Stimulated activated CD4-positive, alpha-beta T cell treated with anti-CD3 and anti-CD28 coated beads, TNF-alpha, amount 100 ng/mL, for 1 hour (primary cell): ENCODE measurements at places on chromosomes 12 and 14.

DNA sequence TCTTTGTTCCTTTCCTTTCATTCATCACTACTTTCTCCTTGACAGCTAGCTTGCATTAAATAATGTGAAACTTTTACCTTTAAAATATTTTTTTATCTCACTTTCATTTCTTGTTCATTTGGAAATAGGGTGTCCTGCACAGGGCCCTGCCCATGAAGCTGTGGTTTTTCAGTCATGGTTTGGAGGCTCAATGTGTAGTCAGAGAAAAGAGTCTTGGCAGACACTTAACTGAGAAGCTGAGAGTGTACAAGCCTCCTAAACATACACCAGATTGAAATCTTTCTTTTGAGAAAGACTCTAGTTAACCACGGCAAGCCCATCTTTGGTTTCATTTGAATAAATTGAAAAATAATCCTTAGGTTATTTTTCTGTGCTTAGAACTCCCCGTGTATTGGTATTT is 74.2 kb downstream of the KICS2 start:
- no peak for DNase-seq

GRCh38 chr14:102965971-102966655 is 43.6 kb downstream of the AMN start:
- DNase-seq = no peak

DNA sequence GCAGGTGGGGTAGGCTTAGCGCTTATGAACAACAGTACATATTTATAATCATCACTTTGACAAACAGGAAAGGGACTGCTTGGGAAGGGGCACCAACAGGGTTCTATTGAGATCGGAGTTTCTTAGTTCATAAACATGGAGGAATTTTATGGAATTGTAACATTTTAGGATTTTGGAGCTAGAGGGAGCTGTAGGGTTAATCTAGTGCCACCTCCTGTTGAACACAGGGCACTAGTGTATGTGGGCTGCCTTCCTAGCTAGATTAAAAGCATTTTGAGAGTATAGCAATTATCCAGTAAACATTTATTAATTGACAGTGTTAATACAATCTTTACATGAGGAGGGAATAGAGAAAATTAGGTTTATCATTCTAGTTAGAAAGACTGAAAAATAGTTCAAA is 23.1 kb upstream of the TBC1D30 start:
- no peak for DNase-seq

- DNase-seq = peak; percentile 84
Observed at GRCh38 chr14:69398053-69398817, at the start of the genes ERH and SLC39A9. ERH (minus strand) TSS chr14:69398299; CDS start chr14:69398233, 66 bp downstream. SLC39A9 (plus strand) TSS chr14:69398692; CDS start chr14:69399370, 678 bp downstream.

- DNase-seq = no peak
Observed at GRCh38 chr12:31005944-31006361, 67.7 kb upstream of the DDX11 start.

GRCh38 chr12:100221523-100221922 is 20.9 kb downstream of the ACTR6 start:
- no peak for DNase-seq

GRCh38 chr14:23450379-23450778 is 14.9 kb upstream of the MYH7 start:
- no peak for DNase-seq

DNA sequence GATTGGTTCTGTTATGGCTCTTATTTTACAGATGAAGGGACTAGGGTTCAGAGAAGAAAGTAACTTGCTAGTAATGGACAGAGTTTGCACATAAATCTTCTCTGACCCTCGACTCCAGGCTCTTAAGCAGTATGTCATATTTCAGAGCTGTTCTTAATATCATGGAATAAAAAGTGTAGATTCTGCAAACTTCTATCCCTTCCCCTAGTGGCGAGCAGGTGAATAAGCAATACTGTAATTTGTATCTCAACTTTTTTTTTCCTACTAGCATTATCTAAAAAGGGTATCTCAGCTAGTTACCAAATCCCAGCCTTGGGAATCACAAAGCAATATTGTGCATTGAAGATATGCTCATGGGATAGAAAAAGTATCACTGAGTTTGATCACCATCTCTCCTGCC is 83.2 kb downstream of the ANO4 start:
- DNase-seq = no peak

DNA sequence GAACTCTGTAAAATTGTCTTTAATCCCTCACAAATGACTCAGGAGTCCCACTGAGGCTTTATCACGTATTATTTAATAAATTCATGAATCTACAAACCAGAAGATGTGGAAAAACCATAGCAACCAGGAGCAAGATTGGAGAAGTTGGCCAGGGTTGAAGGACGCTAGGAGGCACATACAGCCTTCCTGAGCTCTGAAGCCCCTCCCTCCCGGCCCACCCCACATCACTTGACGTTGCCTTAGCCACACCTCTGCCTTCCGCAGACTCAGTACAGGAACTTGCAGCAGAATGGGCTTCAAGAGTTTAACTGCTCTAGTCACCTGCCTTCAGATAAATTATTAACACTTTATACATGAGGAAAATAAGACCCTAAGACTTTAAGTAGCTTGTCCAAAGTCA is 33.9 kb downstream of the SLC35F4 start:
- no peak for DNase-seq

DNA sequence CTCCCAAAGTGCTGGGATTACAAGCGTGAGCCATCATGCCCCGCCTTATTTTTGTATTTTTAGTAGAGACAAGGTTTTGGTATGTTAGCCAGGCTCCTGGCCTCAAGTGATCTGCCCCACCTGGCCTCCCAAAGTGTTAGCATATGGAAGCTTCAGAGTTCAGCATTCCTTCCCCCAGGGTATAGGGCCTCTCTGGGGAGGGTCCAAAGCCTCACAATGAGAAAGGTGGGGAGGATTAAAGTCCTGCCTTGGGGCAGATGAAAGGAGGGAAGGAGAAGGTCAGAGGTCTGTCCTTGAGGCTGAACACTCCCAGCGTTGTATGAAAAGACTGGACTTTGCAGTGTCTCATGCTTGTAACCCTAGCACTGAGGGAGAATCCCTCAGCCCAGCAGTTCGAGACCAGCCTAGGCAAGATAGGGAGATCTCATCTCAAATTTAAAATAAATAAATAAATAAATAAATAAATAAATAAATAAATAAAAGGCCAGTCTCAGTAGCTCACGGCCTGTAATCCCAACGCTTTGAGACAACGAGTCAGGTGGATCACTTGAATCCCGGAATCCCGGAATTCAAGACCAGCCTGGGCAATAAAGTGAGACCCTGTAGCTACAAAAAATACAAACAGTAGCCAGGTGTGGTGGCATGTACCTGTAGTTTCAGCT is 22.0 kb upstream of the RCOR1 start:
- DNase-seq = no peak

GRCh38 chr12:131747276-131748177 is 36.6 kb downstream of the SFSWAP start:
- DNase-seq = no peak

DNA sequence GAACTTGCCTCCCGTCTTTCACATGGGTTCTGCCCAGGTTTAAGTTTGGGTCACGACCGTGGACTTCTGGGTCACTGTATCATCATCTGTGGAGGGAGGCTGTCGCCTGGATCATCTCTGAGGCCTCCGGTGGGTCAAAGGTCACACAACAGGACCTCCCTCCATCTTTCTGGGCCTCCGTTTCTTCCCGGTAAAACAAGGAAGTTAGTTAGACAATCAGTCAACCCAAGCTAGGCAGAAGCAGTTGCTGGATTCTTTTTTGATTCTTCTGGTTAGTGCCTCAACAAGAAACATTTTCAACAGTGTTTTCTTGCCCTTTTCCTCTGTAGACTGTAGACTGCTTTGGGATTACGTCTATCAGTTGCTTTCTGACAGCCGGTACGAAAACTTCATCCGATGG is 186.6 kb upstream of the BCL2L14 start:
- no peak for DNase-seq

GRCh38 chr12:922285-922684 is 27.2 kb downstream of the RAD52 start:
- no peak for DNase-seq

DNA sequence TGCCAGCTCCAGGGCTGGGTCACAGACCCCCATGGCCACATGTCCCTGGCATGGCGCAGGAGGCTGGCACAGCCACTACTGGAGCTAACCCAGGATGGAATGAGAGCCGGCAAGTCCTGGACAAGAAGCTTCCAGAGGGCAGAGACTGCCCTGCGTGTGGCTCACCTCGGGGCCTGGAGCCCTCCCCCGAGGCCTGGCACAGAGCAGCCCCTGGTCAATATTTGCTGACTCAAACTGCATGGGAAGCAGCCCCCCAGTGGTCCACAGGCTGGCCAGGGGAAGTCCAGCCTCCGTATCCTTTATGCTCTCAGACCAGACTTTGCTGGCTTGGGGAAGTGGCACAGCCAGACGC is 71.4 kb downstream of the BCL11B start:
- no peak for DNase-seq

DNA sequence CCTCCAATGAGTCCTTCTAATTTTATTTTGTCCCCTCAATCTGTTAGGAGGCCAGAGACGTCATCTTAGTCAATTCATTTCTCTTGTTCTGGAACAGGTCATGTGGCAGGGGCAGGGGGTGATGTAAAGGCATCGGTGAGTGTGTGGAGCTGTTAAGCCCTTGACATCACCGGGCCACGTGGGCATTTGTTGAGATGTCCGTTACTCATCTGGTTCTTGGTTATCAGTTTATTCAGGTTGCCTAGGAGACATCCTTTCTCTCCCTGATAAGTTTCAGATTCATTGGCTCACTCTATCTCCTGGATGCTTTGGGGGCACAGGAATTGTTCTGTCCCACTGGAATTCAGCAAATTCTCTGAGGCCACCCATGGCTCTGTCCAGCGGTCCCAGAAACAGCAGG is 33.6 kb upstream of the SEL1L start:
- DNase-seq = no peak

- DNase-seq = no peak
Observed at GRCh38 chr14:91115986-91116770, 2.3 kb downstream of the DGLUCY start.

GRCh38 chr12:95100264-95101190 is 27.1 kb upstream of the NR2C1 start:
- no peak for DNase-seq

DNA sequence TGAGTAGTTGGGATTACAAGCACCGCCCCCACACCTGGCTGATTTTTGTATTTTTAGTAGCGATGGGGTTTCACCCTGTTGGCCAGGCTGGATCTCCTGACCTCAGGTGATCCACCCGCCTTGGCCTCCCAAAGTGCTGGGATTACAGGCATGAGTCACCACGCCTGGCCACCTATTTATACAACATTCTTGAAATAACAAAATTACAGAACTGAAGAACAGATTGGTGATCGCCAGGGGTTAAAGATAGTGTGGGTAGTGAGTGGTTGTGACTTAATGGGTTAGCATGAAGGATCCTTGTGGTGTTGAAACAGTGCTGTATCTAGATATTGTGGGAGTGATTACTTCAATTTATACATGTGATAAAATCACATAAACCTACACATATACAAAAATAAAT is 7.4 kb downstream of the GLIPR1L1 start:
- DNase-seq = no peak

DNA sequence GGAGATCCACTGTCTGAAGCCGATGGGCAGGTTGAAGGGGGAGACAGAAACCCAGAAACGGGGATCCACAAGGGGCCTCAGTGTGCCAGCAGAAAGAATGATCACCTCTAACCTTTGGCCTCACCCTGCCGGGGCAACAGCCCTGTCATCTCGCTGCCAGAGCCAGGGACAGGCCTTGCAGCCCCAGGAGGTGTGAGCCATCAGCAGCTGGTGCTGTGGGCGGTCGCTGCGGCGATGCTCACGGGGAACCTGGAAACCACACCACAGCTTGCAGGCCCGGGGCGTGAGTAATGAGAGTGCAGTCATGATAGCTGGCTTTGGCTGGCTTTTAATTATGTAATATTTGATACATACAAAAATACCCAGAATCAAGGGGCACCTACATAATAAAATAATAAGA is 4.7 kb upstream of the TTC7B start:
- peak; percentile 58 for DNase-seq

DNA sequence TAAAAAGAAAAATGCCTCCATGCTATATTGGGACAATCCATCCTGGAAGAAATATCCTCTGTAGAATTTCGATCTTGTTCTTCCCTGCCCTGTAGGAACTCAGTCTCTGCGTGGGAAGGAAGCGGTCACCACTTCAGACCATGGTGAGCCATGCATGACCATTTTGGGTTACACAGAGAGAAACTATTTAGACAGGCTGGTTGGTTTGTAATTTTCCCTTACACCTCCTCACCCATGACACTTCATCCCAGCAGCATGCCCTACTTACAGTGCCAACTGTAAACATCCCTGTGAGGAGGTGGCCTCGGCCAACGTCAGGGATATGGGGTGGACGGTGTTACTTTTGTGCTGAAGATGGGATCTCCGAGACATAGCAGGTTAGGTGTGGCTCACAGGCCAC is 121.4 kb downstream of the SMOC1 start:
- no peak for DNase-seq

GRCh38 chr12:42021469-42021868 is 123.2 kb downstream of the GXYLT1 start:
- no peak for DNase-seq

- no peak for DNase-seq
Observed at GRCh38 chr14:24093207-24093900, 757 bp upstream of the PCK2 start.

- DNase-seq = no peak
Observed at GRCh38 chr14:76826122-76826521, at the start of gene LRRC74A. LRRC74A (plus strand) TSS chr14:76826408; CDS start chr14:76826698, 290 bp downstream.

GRCh38 chr12:5656836-5657235 is 224.9 kb downstream of the NTF3 start:
- no peak for DNase-seq

DNA sequence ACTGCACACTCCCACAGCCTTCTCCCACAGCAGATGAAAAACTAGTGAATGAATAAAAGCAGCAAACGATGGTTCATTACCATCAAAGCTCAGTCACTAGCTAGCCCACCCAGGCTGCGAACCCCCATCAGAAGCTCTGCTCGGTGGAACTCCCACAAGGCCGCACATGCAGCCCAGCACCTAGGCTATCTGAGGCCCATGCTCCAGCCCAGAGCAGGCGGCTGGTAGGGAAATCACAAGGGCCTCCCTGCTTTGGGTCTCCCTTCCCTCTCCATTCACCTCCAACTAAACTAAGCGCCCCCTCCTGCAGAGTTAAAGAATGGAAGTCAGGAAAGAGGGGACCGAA is 69.0 kb downstream of the ITPK1 start:
- no peak for DNase-seq

DNA sequence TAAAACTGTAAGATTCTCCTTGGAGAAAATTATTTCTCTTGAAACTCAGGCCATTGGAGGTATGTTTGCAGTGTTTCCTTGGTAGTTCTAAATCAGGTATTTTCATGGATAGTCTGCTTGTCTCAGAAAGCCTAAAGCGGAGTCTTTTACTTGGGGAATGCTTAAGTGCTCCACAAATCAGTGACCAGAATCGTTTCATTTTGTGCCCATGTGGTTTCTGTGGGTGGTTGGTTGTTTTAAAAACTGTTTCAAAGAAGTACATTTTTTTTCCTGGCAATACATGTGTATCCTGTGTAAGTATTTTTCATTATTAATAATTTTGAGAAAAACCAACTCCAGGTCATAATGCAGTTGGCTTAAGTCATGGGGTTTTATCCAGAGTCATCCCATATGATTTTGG is 33.6 kb downstream of the CCDC91 start:
- DNase-seq = no peak
